ENCODE measurements at places on chromosomes 12 and 14.

DNA sequence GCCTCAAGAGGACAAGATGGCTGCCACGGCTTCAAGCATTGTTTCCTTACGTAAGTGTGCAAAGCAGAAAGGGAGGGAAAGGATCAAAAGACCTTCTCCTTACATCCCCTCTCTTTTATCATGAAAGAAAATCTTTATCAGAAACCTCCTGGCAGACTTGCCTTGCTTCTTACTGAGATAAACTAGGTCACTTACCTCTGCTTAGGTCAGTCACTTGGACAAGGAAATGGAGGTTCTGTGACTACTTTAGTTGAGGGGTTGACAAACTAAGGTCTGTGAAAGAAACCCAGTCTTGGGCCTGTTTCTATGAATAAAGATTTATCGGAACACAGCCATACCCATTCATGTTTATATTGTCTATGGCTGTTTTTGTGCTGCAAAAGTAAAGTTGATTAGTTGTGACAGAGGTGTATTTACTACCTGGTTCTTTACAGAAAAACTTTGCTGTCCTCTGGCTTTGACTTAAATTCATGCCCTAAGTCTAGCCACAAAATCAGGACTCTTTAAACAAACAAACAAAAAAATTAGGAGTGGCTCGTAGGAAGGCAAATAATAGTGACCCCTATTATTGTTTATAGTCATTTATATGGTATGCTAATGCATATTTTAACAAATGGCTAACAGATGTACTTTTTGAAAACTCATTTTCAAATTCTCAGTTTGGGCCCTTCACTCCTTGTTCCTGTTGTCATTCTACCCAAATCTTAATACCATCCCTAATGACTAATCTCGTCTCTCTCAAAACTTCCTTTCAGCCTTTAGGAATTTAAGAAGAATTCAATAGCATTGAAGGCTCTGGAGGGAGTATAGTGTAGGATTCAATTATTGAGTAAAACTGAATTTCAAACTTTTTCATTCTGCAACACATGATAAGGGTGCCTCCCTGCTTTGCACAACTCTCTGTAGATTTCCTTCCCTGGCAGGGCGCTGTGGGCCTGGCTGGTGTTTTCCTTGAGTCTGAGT lies 42.0 kb upstream of the ATP2B1 start:
- no peak for DNase-seq

- no peak for DNase-seq
Observed at GRCh38 chr12:109944561-109945359, 44.7 kb downstream of the TCHP start.

DNA sequence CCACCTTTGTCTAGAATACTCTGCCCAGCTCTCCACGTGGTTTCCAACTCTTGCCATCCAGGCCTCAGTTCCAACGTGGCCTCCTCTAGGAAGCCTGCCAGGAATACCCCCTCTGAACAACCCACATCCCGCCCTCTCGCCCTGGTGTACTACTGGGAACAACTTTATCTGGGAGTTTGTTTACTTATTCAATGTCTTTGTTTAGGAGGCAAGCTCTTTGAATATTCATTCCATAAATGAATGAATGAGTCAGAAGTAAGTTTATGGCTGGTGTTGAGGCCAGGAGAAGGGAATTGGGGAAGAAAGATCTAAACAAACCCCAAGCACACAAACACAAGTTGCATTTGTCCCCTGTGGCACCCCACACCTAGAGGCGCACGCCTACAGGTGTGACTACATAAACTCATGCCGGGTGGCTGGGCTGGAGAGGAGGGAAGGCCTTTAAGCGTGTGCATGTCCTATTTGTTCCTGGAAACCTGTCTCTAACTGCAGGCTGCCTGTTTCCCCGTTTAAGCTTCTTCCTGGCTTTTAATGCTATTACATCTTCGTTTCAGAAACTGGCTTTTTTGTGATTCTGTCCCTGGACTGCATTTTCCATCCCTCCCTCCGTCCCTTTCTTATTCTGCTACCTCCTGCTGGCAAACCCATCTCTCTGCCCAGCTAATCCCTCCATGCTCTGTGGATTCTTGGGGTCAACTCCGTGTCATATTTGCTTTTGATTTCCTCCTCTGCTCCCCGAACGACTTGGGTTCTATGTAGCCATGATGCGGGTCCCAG lies 57.9 kb downstream of the FZD10 start:
- no peak for DNase-seq

GRCh38 chr12:1605129-1606020 lies 11.0 kb upstream of the FBXL14 start:
- DNase-seq, result no peak

DNA sequence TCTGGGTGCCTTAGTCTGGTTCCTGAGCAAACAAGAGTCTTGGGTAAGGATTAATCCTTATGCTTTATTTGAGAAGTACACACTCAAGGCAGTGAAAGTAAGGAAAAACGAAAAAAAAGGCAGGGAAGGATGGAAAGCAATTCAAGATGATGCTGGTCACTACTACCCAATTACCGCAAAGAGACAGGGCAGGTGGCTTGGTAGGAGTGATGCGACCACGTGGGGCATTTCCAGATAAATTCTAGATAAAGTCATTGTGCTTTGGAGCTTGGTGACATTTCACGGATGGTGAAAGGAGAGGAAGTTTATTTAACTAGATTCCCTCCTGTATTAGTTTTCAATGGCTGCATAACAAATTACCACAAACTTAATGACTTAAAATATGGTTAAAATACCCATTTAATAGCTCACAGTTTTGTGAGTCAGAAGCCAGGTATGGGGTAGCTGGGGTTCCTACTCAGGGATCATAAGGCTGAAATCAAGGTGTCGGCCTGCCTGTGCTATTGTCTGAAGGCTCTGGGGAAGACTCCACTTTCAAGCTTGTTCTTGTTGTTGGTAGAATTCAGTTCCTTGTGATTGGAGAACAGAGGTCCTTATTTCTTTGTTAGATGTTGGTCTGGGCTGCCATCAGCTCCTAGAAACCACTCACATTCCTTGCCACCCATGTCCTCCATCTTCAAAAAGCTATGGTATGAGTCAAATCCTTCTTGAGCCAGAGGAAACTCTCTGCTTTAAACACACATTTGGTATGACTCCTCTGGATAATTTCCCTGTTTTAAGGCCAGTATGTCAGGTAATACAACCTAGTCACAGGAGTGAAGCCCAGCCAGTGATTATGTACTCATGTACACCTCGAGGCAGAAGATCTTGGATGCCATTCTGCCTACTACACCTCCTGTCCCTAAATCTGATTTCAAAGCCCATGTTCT lies 5.6 kb upstream of the HMGA2 start:
- no peak for DNase-seq

DNA sequence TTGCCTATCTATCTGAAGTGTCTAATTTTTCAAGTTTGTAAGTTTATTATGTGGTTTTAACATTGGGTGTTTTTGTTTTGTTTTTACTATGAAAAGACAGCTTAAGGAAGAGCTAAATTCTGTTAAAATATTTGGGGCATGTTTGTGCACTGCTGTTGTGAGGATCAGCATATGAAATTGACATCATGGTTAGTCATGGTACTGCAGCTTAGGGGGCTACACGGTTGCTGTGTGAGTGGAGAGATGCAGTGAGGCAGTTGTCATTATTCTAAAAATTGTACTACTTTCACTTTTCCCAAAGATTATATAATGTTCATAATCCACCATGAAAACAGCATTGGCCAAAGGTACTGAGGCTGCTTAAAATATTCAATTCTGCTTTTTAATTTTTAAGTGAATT lies 49.0 kb downstream of the ZC3H14 start:
- no peak for DNase-seq

GRCh38 chr12:49902399-49903350 lies 1.0 kb downstream of the FAIM2 start:
- DNase-seq, result no peak

- DNase-seq, result no peak
Observed at GRCh38 chr12:5827591-5827990, 117.5 kb downstream of the ANO2 start.

DNA sequence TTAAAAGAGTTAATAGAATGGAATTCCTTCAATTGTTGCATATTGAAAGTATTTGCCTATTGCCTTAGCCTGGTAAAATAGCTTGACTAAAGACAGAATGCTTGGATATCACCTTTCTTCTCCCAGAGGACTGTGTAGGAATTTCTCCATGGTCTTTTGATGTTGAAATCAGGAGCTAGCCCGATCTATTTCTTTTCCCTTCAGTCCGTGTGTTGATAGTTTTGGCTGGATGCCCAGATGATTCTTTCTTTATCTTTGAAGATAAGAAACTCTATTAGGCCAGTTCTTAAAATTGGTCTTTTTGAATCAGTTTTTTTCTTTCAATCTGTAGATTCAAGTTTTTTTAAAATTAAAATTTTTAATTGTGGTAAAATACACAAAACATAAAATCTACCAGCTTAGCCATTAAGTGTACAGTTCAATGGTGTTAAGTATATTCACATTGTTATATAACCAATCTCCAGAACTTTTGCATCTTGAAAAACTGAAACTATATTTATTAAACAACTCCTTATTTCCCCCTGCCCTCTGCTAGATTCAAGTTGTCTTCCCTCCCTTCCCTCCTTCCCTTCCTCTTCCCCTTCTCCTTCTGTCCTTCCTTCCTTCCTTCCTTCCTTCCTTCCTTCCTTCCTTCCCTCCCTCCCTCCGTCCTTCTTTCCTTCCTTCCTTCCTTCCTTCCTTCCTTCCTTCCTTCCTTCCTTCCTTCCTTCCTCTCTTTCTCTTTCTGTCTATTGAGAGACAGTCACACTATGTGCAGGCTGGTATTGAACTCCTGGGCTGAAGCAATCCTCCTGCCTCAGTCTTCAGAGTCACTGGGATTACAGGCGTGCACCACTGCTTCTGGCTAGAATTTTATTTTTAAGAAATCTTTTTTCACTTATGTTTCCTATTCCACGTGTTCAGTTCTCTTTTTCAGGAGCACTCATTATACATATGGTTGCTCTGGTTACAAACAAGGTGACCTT lies 10.1 kb downstream of the LACRT start:
- no peak for DNase-seq

GRCh38 chr12:123278101-123278627 lies 6.5 kb upstream of the CDK2AP1 start:
- DNase-seq, result no peak

GRCh38 chr12:87310126-87310525 lies 719.1 kb downstream of the C12orf50 start:
- DNase-seq, result no peak

DNA sequence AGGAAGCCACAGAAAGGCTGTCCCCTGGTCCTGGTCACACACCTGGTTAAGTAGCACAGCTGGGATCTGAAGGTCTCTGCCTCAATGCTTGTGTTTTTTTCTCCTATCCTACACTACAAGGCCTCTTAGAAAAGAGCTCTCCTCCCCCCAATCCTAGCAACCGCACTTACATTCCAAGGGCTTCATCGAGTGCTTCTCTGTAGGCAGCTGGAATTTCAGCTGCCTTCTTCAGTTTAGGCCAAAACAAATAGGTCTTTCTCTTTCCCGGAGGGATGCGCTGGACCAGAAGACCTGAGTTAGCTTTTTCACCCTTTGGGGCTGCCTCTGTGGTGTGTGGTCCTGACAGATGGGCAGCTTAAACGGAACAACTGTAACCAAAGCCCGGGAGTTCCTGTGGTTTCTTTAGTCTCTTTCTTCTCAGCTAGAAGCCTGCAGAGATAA lies 109.7 kb downstream of the GPATCH2L start:
- no peak for DNase-seq

DNA sequence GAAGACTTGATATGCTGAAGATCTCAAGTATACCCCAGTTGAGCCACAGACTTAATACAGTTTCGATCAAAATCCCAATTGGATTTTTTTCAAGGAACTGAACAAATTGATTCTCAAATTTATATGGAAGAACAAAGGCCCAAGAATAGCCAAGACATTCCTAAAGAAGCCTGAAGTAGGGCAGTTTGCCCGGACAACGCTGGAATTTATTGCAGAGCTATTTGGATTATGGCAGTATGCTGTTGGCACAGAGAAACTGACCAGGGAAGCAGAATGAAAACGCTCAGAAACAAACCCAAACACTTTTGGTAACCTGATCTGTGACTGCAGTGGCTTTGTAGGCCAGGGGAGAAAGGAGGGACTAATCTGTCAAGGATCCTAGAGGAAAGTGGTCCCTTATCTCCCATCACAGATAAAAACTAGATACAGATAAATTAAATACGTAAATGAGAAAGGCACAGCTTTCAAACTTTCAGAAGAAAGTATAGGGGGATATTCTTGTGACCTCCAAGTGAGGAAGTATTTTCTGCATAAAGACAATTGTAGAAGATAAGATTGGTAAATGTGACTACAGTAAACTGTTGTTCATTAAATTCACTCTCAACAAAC lies 35.9 kb upstream of the GSC start:
- DNase-seq, result no peak

GRCh38 chr14:74658535-74659131 lies 46.6 kb upstream of the LTBP2 start:
- no peak for DNase-seq

DNA sequence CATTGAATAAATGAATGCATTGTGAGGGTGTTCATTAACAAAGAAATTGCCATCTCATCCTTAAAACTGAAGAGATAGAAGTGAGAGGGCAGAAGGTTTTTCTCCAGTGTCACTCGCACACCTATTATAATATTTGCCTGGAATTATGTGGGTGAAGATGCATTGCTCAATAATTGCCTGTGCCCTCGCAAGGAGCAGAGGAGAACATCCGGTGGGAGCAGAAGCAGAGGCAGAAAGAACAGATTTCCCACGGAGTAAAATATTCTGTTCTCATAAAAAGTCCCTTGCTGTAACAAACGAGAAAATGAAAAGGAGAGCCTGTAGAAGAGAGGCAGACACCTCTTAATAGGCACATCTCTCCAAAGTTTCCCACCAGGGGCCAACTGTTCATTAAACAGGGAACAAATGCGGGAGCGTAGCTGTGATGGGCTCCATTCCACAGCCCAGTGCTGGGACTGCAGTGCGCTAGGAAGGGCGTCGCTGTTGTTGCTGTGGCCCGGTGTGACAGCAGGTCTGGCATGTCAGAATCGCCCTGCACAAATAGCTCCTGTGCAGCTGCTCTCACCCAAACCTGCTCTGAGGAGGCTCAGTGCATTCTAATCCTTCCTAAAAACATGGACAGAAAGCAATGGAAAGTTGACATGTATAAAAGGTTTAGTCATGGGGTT lies 359.8 kb downstream of the APAF1 start:
- no peak for DNase-seq

- DNase-seq, result no peak
Observed at GRCh38 chr14:70152704-70153103, 36.0 kb downstream of the SLC8A3 start.
